NCI-H1436 treated with DMSO at 0.1 percent for 48 hours (cell line): ENCODE measurements at places on chromosomes 5 and 9.

DNA sequence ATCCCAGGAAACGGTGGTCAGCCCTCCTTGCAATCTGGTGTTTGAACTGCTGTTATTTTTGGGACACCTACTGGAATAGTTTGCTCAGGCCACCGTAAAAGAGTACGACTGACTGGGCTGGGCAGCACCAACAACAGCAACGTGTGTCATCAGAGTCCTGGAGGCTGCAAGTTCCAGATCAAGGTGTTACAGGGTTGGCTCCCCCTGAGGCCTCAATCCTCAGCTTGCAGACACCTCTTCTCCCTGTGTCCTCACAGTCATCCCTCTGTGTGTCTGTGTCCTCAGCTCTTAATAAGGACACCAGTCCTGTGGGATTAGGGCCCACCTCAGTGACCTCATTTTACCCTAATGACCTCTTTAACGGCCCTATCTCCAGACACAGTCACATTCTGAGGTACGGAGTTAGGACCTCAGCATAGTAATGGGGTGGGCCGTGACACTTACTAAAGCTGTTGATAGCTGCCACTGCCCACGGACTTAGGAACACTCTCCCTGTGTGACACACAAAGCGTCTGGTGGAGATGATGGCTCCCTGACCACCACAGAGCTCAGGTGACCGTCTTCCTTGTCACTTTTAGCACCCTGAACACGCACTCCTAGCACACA lies 16.8 kb downstream of the GLT6D1 start:
- no peak for DNase-seq

- no peak for DNase-seq
Measured at GRCh38 chr9:104240890-104241289, 146.8 kb downstream of the SMC2 start.

GRCh38 chr5:96324708-96325107 lies 108.3 kb downstream of the PCSK1 start:
- no peak for DNase-seq

- no peak for DNase-seq
Measured at GRCh38 chr5:169973056-169973455, 7.2 kb downstream of the INSYN2B start.

DNA sequence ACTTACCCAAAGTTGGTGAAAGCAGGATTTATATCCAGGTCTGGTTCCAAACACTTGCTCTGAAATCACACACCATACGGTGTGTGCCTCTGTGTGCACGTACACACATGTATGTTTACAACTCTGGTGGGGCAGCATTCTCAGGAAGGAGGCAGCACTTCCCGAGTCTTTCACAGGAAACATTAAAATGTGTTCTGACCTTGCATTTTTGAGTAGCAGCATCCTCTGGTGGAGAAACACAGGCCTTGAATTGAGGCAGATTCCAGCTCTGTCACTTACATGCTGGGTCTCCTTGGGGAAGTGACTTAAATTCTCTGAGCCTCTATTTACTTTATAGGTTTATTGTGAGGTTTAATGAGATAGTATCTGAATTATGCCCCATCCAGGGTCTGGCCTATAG lies 126.4 kb downstream of the RGS3 start:
- no peak for DNase-seq

- no peak for DNase-seq
Measured at GRCh38 chr5:95892784-95893354, 68.8 kb downstream of the ELL2 start.

GRCh38 chr5:149749481-149750365 lies 19.6 kb downstream of the PPARGC1B start:
- no peak for DNase-seq

GRCh38 chr9:130638284-130639123 lies 25.9 kb upstream of the PRDM12 start:
- no peak for DNase-seq

DNA sequence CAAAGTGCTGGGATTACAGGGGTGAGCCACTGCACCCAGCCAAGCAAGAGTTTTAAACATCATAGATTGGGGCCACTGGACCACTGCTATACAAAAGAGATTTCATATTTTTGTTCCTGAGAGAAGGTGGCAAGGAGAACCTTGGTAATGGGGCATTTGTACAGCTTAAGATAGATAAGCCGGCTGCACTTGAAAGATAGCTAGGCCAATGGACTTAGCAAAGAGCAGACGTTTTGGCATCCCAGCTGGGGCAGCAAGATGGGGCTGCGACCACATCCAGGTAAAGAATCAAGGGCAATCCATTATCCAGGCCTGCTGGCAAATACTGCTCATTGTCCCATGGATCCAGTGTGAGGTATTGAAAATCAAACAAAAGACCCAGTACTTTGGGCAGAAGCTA lies 3.9 kb upstream of the ISCA1 start:
- DNase-seq, result no peak

DNA sequence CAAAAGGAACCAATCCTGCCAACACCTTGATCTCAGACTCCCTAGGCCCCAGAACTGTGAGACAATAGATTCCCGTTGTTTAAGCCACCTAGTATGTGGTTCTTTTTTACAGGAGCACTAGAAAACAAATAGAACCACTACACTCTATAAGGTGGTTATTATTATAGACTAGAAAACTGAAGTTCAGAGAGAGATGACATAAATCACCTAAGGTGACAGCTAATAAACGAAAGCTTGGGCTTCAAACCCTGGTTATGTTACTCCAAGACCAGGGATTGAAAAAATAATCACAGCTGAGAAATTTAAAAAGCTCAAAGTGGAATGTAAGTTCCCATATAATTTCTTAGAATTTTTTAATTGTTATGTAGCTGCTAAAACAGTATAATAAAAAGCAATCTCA lies 716.2 kb upstream of the DMAC1 start:
- no peak for DNase-seq

DNA sequence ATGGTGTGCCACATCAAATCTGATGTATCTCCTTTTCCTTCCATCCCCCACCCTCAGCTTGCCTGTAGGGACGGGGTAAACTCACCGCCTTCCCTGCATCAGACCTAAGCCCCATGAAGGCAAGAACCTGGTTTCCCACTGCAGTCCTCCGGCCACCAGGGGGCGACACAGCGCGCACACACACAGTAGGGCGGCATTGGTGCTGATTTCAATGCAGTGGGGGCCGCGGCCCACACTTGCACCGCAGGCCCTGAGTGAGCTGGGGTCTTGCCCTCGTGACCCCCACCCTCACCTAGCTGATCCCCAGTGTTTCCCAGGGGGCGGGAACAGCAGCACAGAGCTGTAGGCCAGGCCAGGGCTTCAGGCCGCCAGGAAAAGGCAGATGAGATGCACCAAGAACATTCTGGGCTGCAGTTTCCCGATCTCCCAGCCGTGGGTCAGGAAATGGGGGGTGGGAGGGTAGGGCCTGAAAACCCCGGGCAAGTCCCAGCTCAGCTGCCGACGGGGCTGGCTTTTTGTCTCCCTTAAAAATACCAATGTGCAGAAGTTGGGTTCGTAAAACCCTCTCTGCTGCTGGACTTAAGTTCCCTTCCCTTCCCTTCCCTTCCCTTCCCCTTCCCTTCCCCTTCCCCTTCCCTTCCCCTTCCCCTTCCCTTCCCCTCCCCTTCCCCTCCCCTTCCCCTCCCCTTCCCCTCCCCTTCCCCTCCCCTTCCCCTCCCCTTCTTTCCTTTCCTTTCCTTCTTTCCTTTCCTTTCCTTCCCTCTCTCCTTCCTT lies 19.5 kb downstream of the FAM163B start:
- DNase-seq, result no peak

- no peak for DNase-seq
Measured at GRCh38 chr5:40685193-40685592, 5.5 kb downstream of the PTGER4 start.

GRCh38 chr9:135572233-135572632 lies 10.7 kb downstream of the PAEP start:
- DNase-seq, result no peak

- DNase-seq, result no peak
Measured at GRCh38 chr9:90773617-90774016, 28.0 kb upstream of the SYK start.

DNA sequence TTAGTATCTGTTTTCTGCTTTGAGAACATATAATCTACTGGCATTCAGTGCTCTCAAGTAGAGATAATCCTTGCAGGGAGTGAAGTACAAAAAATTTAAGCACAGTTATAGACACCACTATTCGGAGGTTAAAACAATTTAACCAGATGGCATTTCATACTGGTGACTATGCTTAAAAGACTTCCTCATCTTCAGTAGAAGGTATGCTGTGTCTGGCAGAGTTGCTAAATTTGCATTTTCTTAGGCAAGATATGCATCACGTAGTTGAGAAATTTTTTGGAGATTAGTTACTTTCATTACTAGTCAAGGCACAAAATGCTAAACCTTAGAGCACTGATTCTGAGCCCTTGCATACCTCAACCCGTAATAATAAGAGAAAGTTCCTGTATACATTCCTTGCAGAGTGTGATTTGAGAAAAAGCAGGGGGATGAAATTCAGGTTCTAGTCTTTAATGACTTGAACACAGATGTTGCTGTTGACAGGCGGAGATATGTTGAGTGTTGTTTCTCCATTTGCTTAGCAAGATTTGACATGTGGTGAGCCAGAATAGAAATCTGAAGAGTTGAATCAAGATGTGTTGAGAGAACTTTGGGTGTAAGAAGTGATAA lies 70.8 kb upstream of the STARD4 start:
- no peak for DNase-seq

- no peak for DNase-seq
Measured at GRCh38 chr9:79408617-79409016, 163.1 kb upstream of the TLE4 start.

DNA sequence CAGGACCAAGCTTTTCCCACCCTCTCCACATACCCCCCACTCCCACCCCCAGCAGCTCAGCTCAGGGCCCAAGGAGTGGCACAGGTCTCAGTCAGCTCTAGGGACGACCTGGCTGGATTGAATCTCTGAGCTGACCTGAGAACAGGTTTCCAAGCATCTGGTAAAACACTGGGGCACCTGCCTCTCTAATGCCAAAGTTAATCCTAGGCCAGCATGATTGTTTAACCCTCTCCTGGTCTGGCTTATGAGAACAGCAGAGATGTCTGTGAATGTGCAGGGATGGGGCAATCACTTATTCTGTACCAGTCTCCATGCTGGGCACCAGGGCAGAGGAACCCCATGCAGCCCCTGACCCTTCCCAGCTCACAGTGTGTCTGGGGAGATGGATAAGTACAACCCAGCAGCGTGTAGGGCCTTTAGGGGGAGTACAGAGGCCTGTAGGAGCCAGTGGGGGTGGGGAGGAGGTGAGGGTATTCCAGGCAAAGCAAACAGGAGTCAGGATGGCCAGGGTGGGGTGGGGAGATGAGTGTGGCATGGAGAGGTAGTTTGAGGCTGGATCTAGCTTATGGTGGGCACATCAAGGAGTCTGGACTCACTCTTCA lies 678 bp upstream of the KIF12 start:
- no peak for DNase-seq

- DNase-seq, result no peak
Measured at GRCh38 chr5:180375955-180376354, 22.8 kb upstream of the GFPT2 start.

DNA sequence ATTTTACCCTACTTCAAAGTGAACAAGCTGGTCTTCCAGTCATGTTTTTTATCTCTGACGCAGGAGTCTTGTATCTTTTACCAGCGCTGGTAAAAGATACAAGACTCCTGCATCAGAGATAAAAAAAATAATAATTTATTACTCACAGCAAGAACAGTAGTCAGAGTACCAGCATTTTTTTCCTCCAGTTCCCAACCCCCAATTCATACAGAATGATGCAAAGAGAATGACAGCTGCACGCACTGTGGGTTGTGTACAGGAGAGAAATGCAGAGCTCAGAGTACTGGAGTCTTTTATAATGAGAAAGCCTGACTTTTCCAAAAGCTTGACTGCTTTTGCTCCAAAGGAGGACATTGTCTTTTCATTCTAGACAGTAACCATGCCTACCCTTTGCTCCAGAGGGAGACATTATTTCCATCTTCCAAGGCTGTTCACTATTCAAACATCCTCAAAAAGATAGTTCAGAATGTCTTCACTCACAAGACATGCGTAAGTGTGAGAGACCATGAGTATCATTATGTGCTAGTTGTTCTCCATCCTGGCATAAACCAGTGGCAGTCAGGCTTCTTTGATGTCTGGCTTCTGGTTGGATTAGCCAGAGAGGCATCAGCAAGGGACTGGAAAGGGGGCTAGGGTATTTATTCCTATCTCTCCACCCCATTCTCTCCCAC lies 14.3 kb upstream of the RANBP6 start:
- no peak for DNase-seq

- DNase-seq, result no peak
Measured at GRCh38 chr9:137611623-137612609, 6.4 kb downstream of the ARRDC1 start.

GRCh38 chr5:115530426-115530825 lies 14.1 kb downstream of the FEM1C start:
- DNase-seq, result no peak

DNA sequence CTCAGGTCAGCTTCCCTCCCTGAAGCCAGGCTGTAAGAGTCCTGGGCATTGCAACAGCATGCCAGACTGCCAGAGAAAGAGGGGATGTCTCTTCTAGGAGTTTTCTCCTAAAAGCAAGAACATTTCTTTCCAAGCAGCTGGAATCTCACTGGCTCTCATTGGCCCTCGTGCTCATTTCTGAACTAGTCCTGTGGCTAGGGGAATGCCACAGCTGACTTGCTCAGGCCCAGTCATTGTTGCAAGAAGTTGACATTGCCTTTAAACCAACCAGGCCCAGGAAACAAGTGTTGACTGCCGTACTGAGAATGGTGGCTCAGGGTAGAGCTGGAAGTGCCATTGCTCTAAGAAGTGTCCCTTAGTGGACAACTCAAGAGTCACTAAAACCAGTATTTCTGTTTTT lies 15.0 kb upstream of the CEP120 start:
- no peak for DNase-seq

GRCh38 chr9:121324316-121324715 lies 45.7 kb downstream of the STOM start:
- DNase-seq, result no peak

- no peak for DNase-seq
Measured at GRCh38 chr5:61311056-61311610, 20.9 kb upstream of the ZSWIM6 start.

DNA sequence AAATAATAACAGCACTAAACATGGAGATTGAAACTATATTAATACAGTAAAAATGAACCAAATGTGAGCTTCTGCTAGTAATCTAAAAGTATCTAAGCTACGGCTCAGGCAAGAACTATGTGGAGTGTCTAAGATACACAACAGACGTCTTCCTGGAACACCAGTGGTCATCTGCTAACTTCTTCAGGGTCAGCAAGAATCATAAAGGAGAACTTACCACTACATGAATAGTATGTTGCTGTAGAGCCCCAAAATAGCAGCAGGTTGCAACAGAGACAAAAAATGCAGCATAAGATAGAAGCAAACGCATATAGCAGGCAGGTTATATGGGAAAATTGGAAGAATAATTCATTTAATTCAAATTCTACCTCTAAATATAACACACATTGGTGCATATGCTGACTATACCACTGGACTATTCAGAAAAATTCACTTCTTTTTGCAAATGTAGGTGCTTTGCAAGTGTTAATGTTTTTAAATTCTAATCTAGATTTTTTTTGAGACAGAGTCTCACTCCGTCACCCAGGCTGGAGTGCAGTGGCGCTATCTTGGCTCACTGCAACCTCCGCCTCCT lies 27.1 kb downstream of the DCTN4 start:
- DNase-seq, result no peak

DNA sequence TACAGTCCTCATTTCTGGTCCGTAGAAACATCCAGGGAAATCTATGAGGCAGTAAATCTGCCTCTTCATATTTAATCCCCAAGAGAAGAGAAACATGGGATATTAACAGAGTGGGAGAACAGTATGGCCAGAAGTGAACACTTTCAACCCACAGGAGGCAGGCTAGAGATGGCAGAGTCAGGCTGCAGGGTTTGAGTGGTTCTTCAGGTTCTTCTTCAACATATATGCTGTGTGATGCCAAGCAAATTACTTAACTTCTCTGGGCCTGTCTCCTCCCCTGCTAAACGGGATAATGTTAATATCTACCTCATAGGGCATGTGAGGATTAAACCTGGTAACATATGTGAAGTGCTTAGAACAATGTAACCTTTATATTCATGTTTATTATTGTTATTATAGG lies 321.8 kb downstream of the PSAT1 start:
- DNase-seq, result no peak
